ENCODE measurements at places on chromosomes 13 and 19. TPM values are rescaled to one million over a fixed set of nuclear protein-coding genes. Genes with fewer than 3 reads are reported as not detected.

PTGER1 gene
- total RNA-seq = 0.60 TPM

LGALS4 gene
- total RNA-seq = not detected

ETV2 gene
- total RNA-seq = 0.39 TPM

HPN gene
- total RNA-seq = not detected

STOML3 gene
- total RNA-seq = not detected

SACS gene
- 64.2 TPM for total RNA-seq

CPB2 gene
- total RNA-seq = not detected

ZNF578 gene
- 0.78 TPM for total RNA-seq

IQCN gene
- 0.29 TPM for total RNA-seq

SYNE4 gene
- total RNA-seq = not detected

ZNF560 gene
- total RNA-seq = 4.2 TPM

SCAMP4 gene
- total RNA-seq = 67.9 TPM

ZNF599 gene
- 9.4 TPM for total RNA-seq

RFXAP gene
- total RNA-seq = 1.3 TPM

ZNF763 gene
- total RNA-seq = 1.1 TPM

SLC6A16 gene
- total RNA-seq = 0.12 TPM

CCNA1 gene
- 2.9 TPM for total RNA-seq

RXFP2 gene
- total RNA-seq = 1.2 TPM

LGALS7B gene
- not detected for total RNA-seq

SMIM44 gene
- not detected for total RNA-seq

TNFRSF19 gene
- 44.5 TPM for total RNA-seq

ZNF442 gene
- total RNA-seq = 2.1 TPM

DMKN gene
- not detected for total RNA-seq

CNOT3 gene
- 12.3 TPM for total RNA-seq

ZNF492 gene
- total RNA-seq = 1.4 TPM

UPK1A gene
- 0.29 TPM for total RNA-seq

GPR12 gene
- not detected for total RNA-seq

CASP14 gene
- total RNA-seq = 0.39 TPM

ANO8 gene
- total RNA-seq = 2.9 TPM

TNNT1 gene
- total RNA-seq = 32.5 TPM

APOE gene
- total RNA-seq = 6.1 TPM

CLDND2 gene
- total RNA-seq = 1.2 TPM

All from RPMI7951 (cell line).